ENCODE measurements at places on chromosomes 5 and 9. TPM values are rescaled to one million over a fixed set of nuclear protein-coding genes. Genes with fewer than 3 reads are reported as not detected.

The TMEM252 gene
- total RNA-seq = not detected

The TPM2 gene
- total RNA-seq = 654 TPM

The IFNA21 gene
- not detected for total RNA-seq

The MARCOL gene
- not detected for total RNA-seq

The SCGB3A2 gene
- not detected for total RNA-seq

The EQTN gene
- not detected for total RNA-seq

The ARHGEF28 gene
- 14.3 TPM for total RNA-seq

The SPATA31A3 gene
- total RNA-seq = not detected
